Smooth muscle cell of bladder (primary cell): ENCODE measurements at places on chromosomes 12 and 14. TPM values are rescaled to one million over a fixed set of nuclear protein-coding genes. Genes with fewer than 3 reads are reported as not detected.

Gene C12orf54
- total RNA-seq, result not detected in 2 replicates

Gene RNASE3
- total RNA-seq, result not detected in 2 replicates

Gene TOGARAM1
- total RNA-seq, result 13.1 and 13.8 TPM in 2 replicates

Gene CCDC88C
- 0.28 and 0.85 TPM in 2 replicates for total RNA-seq

Gene JDP2
- total RNA-seq, result 76.2 and 85.6 TPM in 2 replicates

Gene OR6C70
- not detected in 2 replicates for total RNA-seq
